ENCODE measurements at places on chromosomes 4 and X.
A peak's percentile ranks its signal among the peaks of the same experiment; 100 is the strongest.

- no peak for DNase-seq
Observed at GRCh38 chr4:78185117-78185516, 128.0 kb downstream of the FRAS1 start.

- DNase-seq, result no peak
Observed at GRCh38 chrX:5998456-5998855, 230.2 kb downstream of the NLGN4X start.

DNA sequence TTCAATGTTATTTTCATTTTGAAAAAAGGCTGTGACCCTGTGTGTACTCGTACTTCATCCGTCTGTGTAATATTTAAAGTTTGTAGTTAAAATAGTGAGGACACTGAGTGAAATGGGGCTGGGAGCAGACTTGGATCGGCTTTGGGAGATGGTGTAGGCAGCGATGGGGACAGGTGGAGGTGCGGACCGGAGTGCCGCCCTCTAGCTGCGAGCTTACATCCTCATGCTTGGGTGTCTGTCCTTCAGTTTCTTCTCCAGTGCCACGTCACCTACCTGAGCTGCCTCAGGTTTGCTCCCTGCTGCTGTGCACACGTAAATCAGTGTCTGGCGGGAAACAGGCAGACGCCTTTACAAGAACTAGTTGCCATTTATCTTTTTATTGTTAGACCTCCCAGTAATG lies 146.1 kb downstream of the GPR143 start:
- DNase-seq, result no peak

DNA sequence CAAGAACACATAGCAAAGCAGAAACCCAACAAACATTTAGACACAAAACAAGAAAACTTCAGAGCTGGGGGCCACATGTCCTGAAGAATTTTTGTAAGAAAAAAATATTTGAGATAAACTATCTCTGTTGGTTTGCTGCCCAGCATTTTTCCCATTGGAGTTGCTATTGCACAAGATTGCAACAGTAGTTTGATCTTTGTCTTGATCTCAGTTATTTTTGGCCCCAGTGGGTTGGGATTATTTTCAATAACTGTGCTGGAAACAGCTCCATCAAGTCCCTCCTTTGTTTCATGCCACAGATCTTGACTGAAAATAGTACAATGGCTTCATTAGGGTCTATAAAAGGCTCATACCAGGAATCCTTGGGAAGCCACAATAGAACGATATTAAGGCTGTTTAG lies 103.8 kb upstream of the RAI2 start:
- DNase-seq, result no peak

DNA sequence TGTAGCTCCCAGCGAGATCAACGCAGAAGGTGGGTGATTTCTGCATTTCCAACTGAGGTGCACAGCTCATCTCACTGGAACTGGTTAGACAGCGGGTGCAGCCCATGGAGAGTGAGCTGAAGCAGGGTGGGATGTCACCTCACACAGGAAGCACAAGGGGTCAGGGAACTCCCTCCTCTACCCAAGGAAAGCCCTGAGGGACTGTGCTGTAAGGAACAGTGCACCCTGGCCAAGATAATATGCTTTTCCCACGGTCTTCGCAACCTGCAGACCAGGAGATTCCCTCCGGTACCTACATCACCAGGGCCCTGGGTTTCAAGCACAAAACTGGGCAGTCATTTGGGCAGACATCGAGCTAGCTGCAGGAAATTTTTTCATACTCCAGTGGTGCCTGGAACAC lies 216.4 kb upstream of the TET2 start:
- DNase-seq, result no peak

DNA sequence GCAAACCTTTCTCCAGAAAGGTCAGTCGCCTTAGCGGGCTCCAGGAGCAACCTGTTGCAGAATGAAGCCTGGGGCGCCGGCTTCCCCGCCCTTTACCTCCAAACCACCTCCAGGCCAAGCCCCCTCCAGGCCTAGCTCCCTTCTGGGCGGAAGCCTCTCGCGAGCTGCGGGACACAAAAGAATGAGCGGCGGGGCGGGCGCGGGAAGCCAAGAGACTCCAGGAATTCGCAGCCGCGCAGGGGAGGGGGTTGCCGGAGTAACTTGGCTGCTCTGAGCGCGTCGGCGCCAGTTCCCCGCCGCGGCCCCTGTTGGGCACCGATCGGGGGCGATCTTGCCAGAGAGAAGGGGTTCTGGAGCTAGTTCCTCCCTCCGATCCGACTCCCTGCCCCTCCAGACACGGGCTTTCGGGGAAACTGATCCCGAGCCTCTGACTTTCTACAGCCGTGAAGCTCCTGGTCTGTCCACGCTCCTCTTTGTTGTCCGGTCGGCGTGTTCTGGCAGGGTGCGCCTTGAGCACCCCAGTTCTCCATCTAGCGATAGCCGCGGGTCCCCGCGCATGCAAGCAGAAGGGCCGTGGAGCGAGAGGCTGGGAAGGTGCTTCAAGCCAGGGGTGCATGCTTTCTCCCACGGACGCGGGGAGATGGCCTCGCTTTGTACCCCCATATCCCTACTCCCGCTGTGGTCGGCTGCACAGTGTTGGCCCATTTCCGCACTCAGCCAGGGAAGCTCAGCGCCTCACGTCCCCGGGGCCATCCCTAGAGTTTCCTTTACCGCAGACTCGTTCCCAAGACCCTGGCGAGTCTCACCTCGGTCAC lies 1.2 kb downstream of the PROM1 start:
- DNase-seq, result no peak

DNA sequence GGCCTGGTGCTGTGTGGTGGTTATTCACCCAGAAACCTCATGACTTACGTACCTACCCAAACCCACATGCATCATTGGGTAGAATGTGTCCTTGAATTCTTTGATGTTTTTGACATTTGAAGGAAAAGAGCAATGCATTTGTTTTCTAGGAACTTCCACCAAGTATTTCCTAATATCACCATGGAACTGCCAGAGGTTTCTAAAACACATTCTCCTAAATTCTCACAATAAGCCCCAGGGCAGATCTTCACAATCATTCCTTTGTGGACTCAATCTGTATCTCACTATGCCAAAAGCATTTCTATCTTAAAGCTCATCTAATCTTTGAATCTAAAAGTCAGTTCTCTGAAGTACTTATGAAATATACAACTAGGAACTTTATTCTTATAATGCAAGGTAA lies 8.3 kb upstream of the ODAM start:
- DNase-seq, result no peak

DNA sequence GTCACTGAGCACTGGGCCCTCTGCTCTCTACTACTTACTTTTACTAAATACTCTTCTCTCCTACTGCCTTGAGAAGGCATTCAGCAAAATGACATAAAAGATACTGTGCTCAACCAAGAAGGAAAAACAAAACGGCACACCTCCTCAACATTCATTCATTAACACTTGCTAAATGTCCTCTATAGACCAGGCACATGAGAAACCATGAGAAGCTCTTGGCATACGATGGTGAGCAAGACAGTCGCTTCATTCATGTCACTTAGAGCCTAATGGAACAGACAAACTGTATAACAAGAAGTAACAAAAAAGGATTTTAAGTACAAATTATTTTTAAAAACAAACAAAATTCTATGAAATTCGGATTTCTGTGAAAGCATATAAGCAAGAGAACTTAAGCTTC lies 38.7 kb downstream of the COL25A1 start:
- DNase-seq, result no peak

DNA sequence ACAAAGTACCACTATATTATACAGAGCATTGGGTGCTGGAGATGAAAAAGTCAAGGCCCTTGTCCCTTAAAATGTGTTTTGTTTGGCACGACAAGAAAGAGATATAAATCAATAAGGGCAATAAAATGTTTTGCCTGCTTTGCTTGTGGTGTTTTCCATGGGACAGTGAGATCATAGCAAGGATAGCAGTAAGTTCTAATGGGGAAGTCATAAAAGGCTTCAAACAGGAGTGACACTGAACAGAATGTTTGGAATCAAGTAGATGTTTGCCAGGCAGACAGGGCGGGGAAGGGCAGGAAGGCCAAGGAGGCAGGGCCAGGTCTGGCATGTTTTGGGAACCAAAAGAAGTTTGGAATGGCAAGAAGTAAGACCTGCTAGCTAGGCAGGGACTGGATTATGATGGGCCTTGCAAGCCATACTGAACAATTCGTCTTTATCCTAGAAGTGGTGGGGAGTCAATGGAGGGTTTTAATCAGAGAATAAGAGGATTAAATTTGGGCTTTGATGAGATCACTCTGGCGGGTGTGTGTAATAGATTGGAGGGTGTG lies 16.4 kb downstream of the FGF2 start:
- DNase-seq, result peak; percentile 74

- DNase-seq, result no peak
Observed at GRCh38 chrX:12614266-12614665, 176.9 kb upstream of the PRPS2 start.

DNA sequence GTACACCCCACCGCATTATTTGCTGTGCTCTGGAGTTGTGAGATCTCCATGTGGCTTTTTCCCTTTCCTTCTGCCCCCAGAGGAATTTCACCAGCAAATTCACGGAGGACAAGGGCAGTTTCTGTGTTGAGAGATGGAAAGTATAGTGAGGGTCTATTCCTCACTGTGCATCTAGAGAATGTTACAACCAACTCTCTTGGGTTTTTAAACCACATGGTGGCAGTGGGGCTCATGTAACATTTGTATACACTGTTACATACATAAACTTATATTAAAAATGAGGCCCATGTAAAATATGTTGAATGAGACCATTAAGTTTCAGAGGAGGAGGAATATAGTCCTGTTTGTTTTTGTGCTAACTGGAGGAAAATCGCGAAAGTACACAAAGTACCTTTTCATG lies 909 bp upstream of the PRKG2 start:
- no peak for DNase-seq

DNA sequence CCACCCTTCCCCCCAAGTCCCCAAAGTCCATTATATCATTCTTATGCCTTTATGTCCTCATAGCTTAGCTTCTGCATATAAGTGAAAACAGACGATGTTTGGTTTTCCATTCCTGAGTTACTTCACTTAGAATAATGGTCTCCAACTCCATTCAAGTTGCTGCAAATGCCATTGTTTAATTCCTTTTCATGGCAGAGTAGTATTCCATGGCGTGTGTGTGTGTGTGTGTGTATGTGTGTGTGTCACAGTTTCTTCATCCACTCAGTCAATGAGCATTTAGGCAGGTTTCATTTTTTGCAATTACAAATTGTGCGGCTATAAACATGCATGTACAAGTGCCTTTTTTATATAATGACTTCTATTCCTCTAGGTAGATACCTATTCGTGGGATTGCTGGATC lies 107.5 kb upstream of the GALNT7 start:
- DNase-seq, result no peak

GRCh38 chr4:27635936-27636913 lies 775.6 kb downstream of the STIM2 start:
- DNase-seq, result no peak

Data from ascending aorta (tissue), 2 donors.